ENCODE measurements at places on chromosomes 7 and 10. TPM values are rescaled to one million over a fixed set of nuclear protein-coding genes. Genes with fewer than 3 reads are reported as not detected.

DNA sequence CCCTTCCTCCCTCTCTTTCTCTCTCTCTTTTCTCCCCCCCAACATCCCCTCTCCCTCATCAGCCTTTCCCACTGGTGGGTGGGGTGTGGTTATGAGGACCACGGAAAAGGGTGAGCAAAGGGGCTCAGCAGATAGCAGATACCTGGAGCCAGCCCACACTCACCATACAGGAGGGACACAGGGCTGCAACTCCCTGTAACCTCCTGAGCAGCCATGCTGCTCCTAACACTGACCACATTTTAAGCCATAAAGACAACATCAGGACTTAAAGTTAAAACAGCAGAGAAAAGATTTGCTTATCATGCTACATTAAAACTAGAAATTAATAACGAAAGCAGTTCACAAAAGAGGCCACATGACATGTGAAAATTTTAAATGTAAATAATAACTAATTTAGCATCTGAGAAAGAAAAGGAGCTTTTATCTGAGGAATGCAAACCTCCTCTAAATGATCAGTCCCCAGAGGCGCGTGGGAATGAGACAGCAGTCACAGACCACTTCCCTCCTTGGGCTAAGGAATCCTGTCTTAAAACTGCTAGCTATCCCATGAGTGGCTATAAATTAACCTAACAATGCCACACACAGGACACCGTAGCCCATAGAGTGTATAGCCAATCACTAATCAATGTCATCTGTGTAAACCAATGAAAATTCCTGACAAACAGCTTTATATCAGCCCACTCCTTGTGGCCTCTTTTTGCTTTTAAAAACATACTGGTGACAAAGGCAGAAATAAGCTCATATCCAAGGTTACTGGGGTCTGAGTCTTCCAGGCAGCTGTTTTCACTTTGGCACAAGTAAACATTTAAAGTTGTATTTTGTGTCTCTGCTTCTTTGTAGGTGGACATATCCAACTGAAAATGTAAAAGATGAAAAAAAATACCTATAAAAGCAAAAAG lies 33.3 kb downstream of the PKD1L1 start:
- peaks cover 18% of the 10 kb centered on the region for H3K4me1 ChIP-seq
- H3K4me3 ChIP-seq = no peak overlapping the region
- no peaks in the 10 kb centered on the region for H3K27me3 ChIP-seq

DNA sequence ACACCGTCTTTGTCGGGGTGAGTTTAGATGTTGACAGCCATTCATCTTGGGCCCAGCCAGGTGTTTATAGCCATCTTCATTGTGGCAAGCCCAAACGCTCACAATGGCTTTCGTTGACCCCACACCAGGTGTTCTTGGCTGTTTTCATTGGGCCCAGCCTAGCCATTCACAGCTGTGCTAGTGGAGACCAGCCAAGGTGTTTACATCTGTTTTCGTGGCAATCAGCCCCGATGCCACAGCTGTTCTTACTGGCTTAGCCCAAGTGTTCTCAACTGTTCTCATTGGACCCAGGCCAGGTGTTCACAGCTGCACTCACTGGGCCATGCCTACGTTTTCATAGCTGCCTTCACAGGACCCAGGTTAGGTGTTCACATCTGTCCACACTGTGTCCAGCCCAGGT lies 7.7 kb downstream of the FRG2B start:
- no peaks in the 10 kb centered on the region for H3K27me3 ChIP-seq
- no peak overlapping the region for H3K27ac ChIP-seq
- no peak for DNase-seq
- peaks cover 13% of the 10 kb centered on the region for H3K36me3 ChIP-seq
- H3K4me3 ChIP-seq = no peak overlapping the region

DNA sequence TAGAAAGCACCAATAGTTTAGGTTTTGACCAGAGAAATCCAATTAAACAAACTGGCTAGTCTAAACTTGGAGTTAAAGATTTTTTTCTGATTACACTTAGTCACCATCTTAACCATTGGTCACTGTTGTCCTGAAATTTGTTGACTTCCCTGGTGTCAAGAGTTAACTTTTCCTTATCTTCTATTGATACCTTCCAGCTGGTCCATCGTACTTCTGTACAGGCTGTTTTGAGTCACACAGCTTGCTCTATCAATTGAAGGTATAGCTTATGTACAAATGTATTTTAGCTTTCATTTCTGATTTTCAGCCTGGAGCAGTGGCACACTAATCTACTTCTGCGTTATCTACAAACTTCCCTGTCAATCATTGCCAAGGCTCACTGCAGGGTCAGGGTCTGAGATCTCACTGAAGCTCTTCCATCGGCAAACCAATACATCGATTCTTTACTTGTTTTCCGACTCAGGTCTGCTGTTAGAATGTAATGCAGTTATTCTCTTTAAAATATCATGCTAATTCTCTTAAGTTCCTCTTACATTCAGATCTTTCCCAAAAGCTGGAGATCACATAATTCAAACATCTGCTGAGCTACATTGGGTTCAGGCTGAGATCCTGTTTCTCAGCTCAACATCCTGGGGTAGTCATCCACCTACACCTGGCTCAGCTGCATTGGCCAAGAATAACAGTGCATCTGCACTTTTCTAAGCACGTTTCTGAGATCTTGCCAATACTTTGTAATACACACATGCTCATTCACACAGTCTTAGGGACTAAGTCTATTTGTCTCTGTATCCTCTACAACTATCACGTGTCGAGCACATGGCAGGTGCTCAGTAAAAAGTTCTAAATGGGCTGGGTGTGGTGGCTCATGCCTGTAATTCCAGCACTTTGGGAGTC lies 11.3 kb downstream of the MRPS33 start:
- H3K36me3 ChIP-seq = no peaks in the 10 kb centered on the region
- no peak overlapping the region for H3K27ac ChIP-seq

- no peaks in the 10 kb centered on the region for H3K27me3 ChIP-seq
- no peak overlapping the region for H3K4me3 ChIP-seq
- no peak for DNase-seq
- H3K36me3 ChIP-seq = no peaks in the 10 kb centered on the region
- no peak overlapping the region for H3K27ac ChIP-seq
These were observed 166.0 kb downstream of the SNX13 start for GRCh38 chr7:17774248-17774647.

- no peaks in the 10 kb centered on the region for H3K27me3 ChIP-seq
- H3K4me1 ChIP-seq = peaks cover 10% of the 10 kb centered on the region
- DNase-seq = no peak
These were observed 79.2 kb downstream of the GNAI1 start for GRCh38 chr7:80213814-80214213.

DNA sequence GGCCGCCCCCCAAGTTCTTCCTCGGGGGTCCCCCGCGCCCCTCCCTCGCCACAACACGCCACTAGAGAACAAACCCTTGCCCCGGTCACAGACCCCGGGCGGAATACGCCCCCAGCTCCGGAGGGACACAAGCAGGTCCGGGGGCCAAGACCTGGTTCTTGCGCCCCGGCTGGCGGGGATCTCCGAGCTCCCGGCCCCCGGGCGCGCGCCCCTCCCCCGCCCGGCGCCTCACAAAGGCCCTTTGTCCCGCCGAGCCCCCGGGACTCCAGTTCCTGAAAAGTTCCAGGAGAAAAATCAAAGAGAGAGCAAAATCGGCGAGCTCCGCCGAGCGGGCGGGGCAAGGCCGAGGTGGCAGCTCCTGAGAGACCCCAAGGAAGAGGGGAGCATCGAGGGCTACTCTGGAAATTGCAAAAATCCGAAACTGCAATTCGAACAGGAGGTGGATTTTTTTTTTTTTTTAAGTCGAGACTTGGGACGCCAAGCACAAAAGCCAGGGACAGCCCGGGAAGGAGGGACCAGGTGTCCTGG lies 4.0 kb downstream of the TNRC18 start:
- peaks cover 34% of the 10 kb centered on the region for H3K4me1 ChIP-seq
- H3K36me3 ChIP-seq = peaks cover 5% of the 10 kb centered on the region
- H3K27me3 ChIP-seq = peaks cover 17% of the 10 kb centered on the region
- peak overlapping the region; percentile 98 for H3K27ac ChIP-seq
- DNase-seq = peak; percentile 54
- peak overlapping the region; percentile 99 for H3K4me3 ChIP-seq

DNA sequence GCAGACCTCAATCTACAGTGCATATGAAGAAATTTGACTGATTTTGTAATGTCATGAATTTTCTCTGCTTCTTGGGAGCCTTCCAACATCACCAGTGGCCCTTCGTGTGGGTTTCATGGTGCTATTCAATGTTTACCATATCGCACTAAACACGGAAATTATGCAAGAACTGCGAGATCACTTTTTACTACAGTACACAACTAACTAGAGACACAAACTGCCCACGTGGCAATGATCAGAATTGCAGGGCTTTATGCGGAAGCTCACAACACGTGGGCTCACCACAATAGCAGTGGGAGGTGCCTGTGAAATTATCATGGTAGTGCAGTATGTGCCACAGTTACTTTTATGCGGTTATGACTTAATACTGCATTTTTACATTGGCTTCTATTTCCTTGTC lies 449.7 kb upstream of the KLF6 start:
- H3K27me3 ChIP-seq = no peaks in the 10 kb centered on the region
- DNase-seq = no peak
- H3K36me3 ChIP-seq = peaks cover 11% of the 10 kb centered on the region
- no peaks in the 10 kb centered on the region for H3K4me1 ChIP-seq
- H3K27ac ChIP-seq = no peak overlapping the region
- H3K4me3 ChIP-seq = no peak overlapping the region

UNC5B gene
- 1.3 TPM for total RNA-seq

GRCh38 chr7:5237286-5237685 lies 45.5 kb upstream of the SLC29A4 start:
- H3K4me3 ChIP-seq = no peak overlapping the region
- H3K4me1 ChIP-seq = peaks cover 16% of the 10 kb centered on the region
- no peak for DNase-seq
- no peaks in the 10 kb centered on the region for H3K36me3 ChIP-seq
- peaks cover 13% of the 10 kb centered on the region for H3K27me3 ChIP-seq
- H3K27ac ChIP-seq = no peak overlapping the region

- no peak overlapping the region for H3K4me3 ChIP-seq
- H3K27ac ChIP-seq = no peak overlapping the region
- DNase-seq = no peak
- H3K36me3 ChIP-seq = no peaks in the 10 kb centered on the region
These were observed 63.6 kb downstream of the RGS10 start for GRCh38 chr10:119478811-119479341.

DNA sequence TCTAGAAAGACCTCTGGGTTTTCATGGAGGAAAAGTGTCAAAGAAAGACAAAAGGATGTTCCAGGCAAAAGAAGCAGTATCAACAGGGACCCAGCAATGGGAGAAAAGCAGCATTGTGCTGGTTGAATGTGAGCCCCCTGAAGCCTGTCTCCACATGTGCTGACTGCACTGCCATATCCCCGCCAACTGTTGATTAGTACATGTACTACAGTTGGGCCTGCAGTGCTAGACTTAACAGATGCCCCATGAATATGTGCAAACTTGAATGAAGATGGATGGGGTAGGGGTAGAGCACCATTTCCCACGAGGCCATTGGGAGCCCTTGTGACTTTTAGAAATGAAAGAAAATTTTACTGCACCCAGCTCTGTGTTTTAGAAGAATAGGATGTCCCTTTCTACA lies 15.6 kb upstream of the WDR11 start:
- H3K36me3 ChIP-seq = no peaks in the 10 kb centered on the region
- H3K27me3 ChIP-seq = peaks cover 5% of the 10 kb centered on the region
- no peak overlapping the region for H3K27ac ChIP-seq

DNA sequence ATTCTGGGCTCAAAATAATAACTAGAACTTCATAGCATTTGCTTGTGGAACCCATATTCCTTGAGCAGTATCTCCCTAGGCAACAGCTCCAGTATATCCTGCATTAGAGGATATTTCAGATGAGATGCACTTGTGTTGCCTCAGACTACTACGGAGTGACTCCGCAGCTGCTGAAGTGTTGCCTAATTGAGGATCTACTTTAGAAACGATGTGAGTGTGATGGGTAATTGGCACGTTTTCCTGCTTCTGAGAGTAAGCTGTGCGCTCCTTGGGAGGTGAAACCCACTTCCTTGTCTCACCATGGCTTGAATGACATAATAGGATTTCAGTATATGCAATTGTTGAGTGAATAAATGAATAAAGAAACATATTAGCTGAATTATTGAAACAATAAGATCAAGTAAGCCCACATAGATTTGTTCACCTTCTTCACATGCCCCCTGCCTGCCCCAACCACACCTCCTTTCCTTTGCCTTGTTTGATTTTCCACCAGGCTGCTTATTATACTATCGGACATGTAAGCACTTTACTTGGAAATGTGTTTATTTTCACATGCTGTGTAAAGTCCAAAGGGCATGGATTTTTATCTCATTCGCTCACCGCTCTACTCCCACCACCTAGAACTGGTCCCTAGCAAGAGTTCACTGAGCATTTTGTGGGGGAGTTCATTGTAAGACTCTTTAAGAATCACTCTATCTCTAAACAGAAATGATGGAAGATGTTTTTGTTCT lies 303.8 kb downstream of the KCNMA1 start:
- no peaks in the 10 kb centered on the region for H3K36me3 ChIP-seq
- no peak overlapping the region for H3K4me3 ChIP-seq
- no peaks in the 10 kb centered on the region for H3K4me1 ChIP-seq
- H3K27me3 ChIP-seq = peaks cover 31% of the 10 kb centered on the region

SRGN gene
- not detected for total RNA-seq

DNA sequence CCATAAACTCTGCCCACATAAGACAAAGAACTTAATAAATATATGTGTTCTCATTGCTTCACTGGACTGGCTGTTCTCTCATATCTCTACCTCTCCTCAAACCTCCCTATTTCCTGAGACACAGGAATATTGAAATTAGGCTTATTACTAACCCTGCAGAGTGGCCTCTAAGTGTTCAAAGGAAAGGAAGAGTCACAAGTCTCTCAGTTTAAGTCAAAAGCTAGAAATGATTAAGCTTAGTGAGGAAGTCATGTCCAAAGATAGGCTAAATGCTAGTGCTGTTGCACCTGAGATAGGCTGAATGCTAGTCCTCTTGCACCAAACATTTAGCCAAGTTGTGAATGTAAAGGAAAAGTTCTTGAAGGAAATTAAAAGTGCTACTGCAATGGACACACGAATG lies 41.1 kb downstream of the GNAI1 start:
- H3K4me1 ChIP-seq = peaks cover 14% of the 10 kb centered on the region
- no peaks in the 10 kb centered on the region for H3K27me3 ChIP-seq
- DNase-seq = no peak
- peaks cover 15% of the 10 kb centered on the region for H3K36me3 ChIP-seq
- no peak overlapping the region for H3K4me3 ChIP-seq
- H3K27ac ChIP-seq = no peak overlapping the region

NEUROD6 gene
- not detected for total RNA-seq

DNA sequence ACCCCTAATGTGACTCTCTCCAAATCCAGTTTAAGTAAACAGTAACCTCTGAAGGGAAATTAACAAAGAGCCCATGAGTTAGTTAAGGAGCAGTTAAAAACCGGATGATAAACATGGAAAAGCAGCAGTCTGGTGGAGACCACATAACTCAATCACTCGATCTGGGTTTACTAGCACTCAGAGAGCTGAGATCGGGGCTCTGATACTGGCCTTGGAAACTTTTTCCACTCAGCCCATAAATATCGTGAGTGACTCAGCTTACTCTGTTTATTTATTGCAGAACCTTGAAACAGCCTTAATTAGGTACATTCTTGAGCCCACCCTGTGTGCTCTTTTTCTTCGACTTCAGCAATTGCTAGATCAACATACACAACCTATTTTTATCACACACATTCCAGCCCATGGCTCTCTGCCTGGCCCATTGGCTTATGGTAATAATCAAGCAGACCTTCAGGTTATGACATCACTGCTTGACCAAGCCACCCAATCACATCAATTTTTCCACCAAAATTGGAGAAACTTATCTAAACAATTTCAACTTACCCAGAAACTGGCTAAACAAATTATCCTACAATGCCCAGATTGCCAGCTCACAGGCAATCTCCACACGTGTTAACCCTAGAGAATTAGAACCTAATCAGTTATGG lies 82.2 kb upstream of the GPR22 start:
- DNase-seq = no peak
- H3K36me3 ChIP-seq = no peaks in the 10 kb centered on the region
- H3K27ac ChIP-seq = no peak overlapping the region
- peaks cover 3% of the 10 kb centered on the region for H3K4me1 ChIP-seq

ARMC10 gene
- total RNA-seq = 37.0 TPM
